HCT116 (cell line): ENCODE measurements at places on chromosomes 1 and 21. TPM values are rescaled to one million over a fixed set of nuclear protein-coding genes. Genes with fewer than 3 reads are reported as not detected.

- H3K27ac ChIP-seq = no peak overlapping the region
- H3K4me1 ChIP-seq = no peaks in the 10 kb centered on the region
- no peaks in the 10 kb centered on the region for H3K36me3 ChIP-seq
- no peaks in the 10 kb centered on the region for H3K27me3 ChIP-seq
- no peak overlapping the region for H3K4me3 ChIP-seq
- DNase-seq = no peak
These were observed 7.7 kb upstream of the CLCA1 start for GRCh38 chr1:86460998-86461397.

The MPZ gene
- total RNA-seq = 3.6 TPM

GRCh38 chr21:43815107-43815613, 25.8 kb downstream of the RRP1 start:
- no peaks in the 10 kb centered on the region for H3K36me3 ChIP-seq
- peak; percentile 8 for DNase-seq
- H3K4me3 ChIP-seq = no peak overlapping the region
- H3K4me1 ChIP-seq = peaks cover 27% of the 10 kb centered on the region
- H3K27ac ChIP-seq = peak overlapping the region; percentile 55; the same call in 1 of the 2 replicates

DNA sequence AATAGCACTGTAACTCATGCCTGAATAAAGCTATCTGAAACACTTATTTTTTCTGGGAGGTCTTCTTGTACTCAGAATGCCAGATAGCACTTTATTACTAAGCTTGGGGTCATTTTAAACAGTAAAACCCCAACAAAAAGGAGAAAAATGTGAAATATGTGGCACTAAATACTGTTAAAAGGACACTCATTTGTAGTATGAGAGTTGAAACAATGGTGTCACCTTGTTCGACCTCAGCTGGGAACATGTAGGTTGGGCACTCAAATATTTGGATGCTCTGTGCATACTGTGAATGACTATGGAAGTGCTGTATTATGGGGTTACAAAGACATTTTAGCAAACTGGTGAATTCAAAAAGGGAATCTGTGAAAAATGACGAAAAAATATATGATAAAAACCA, 53.9 kb downstream of the SELENOF start:
- no peaks in the 10 kb centered on the region for H3K36me3 ChIP-seq
- H3K27me3 ChIP-seq = no peaks in the 10 kb centered on the region
- no peak overlapping the region for H3K27ac ChIP-seq
- DNase-seq = no peak
- no peak overlapping the region for H3K4me3 ChIP-seq

- DNase-seq = peak; percentile 29
- H3K27ac ChIP-seq = no peak overlapping the region
- H3K4me1 ChIP-seq = peaks cover 12% of the 10 kb centered on the region; the same call in 1 of the 2 replicates
- H3K27me3 ChIP-seq = no peaks in the 10 kb centered on the region
These were observed 487.3 kb upstream of the PTBP2 start for GRCh38 chr1:96234299-96234698.

- H3K27ac ChIP-seq = no peak overlapping the region
- H3K27me3 ChIP-seq = no peaks in the 10 kb centered on the region
- no peaks in the 10 kb centered on the region for H3K36me3 ChIP-seq
- peaks cover 31% of the 10 kb centered on the region for H3K4me1 ChIP-seq
- no peak for DNase-seq
These were observed 236.2 kb downstream of the SETD4 start for GRCh38 chr21:35824136-35824535.

The HRNR gene
- not detected for total RNA-seq

The RIIAD1 gene
- total RNA-seq = 0.12 TPM

DNA sequence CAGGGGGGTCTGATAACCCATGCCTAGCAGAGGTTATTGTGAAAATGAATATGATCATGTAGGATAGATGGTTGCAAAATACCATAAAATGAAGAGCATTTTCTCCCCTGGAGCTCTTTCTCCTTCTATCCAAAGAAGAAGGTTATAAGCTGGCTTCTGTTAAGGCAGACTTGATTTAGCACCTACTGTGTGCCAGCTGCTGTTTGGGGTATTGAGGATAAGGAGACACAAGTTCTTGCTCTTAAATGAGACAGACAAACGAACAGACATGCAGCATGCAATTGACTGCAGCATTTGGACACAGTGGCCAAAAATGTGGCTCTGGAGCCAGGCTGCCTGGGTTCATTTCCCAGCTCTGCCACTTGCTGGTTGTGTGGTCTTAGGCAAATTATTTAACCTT, 39.8 kb upstream of the ID3 start:
- H3K4me1 ChIP-seq = peaks cover 9% of the 10 kb centered on the region
- H3K4me3 ChIP-seq = no peak overlapping the region
- no peak for DNase-seq
- H3K27me3 ChIP-seq = no peaks in the 10 kb centered on the region
- no peak overlapping the region for H3K27ac ChIP-seq

- no peak overlapping the region for H3K4me3 ChIP-seq
- H3K27me3 ChIP-seq = no peaks in the 10 kb centered on the region
These were observed 69.0 kb downstream of the LEPR start for GRCh38 chr1:65489481-65489880.

DNA sequence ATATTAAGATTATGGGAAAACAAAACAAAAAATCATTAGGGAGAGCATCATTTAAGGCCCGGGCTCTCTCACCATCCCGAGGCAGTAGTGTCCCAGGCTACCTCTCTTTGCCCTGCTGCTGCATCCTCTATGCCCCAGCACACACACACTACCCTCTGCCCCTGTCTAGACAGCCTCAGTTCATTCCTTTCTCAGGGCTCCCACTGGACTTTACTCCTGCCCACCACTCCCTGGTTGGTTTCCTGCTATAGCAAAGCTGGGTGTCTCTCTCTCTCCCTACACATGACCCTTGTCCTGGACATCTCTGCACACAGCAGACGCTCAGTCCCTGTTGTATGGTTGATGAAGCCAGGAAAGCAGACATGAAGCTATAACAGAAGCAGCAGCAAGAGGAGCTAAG, 30.7 kb downstream of the GNG12 start:
- H3K4me3 ChIP-seq = no peak overlapping the region
- no peak for DNase-seq
- no peaks in the 10 kb centered on the region for H3K4me1 ChIP-seq
- H3K27me3 ChIP-seq = no peaks in the 10 kb centered on the region
- H3K36me3 ChIP-seq = no peaks in the 10 kb centered on the region

The FAM177B gene
- total RNA-seq = not detected
